ENCODE measurements at places on chromosomes 1 and 21. TPM values are rescaled to one million over a fixed set of nuclear protein-coding genes. Genes with fewer than 3 reads are reported as not detected.

DNA sequence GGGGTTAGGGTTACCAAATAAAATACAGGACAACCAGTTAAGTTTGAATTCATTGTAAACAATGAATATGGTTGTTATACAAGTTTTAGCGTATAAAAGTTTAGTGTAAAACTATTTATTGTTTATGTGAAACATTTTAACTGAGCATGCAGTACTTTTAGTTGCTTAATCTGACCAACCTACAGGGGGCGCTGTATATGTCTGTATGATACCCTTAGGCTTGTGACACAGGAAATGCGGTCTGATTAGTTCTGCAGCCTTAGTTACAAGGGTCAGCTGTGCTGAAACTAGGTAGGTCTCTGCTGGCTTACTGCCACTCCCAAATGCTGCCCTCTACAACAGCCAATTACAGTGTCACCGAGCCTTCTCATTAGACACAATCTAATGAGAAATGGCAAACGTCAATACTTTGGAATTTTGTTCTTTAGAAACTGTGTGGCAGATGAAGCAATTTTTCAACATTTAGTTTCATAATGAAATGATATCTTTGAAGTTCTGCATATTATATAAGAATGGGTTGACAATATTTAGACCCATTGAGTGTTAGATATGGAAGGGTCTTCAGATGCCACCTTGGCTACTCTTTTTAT is 56.2 kb downstream of the NTNG1 start:
- no peak overlapping the region for H3K27ac ChIP-seq
- H3K27me3 ChIP-seq = no peaks in the 10 kb centered on the region
- no peak overlapping the region for H3K4me3 ChIP-seq
- no peaks in the 10 kb centered on the region for H3K36me3 ChIP-seq
- peak; percentile 32 for DNase-seq

The ZBTB21 gene
- 20.4 TPM for total RNA-seq

- DNase-seq = no peak
- no peak overlapping the region for H3K27ac ChIP-seq
- no peaks in the 10 kb centered on the region for H3K4me1 ChIP-seq
- H3K4me3 ChIP-seq = no peak overlapping the region
Observed at GRCh38 chr1:186511761-186512637, 51.1 kb upstream of the PDC start.

DNA sequence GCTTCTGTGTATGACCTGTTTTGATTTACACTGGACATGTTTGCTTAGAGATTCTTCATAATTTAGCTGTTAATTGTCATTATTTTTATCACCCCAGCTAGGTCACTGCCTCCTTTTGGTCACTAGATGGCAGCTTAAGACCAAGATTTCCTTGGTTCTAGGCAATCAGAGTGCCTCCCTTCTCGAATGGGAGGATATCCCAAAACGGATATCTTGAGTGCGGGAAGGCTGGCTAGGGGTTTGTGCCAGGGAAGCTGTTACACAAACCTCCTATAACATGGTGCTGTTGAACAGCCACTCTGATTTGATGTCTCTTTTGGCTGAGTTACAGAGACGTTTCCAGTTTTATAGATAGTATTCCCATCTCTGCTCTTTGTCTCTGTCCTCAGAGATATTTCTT is 283.5 kb downstream of the S1PR1 start:
- no peak for DNase-seq
- H3K4me1 ChIP-seq = no peaks in the 10 kb centered on the region
- H3K27ac ChIP-seq = no peak overlapping the region
- no peak overlapping the region for H3K4me3 ChIP-seq

The OR2L8 gene
- not detected for total RNA-seq

The GSTM2 gene
- total RNA-seq = 242 TPM

The OR6N1 gene
- total RNA-seq = not detected

The BCL2L15 gene
- total RNA-seq = 249 TPM

GRCh38 chr21:35134309-35134708 is 85.2 kb upstream of the RUNX1 start:
- DNase-seq = no peak
- H3K27ac ChIP-seq = no peak overlapping the region
- no peaks in the 10 kb centered on the region for H3K36me3 ChIP-seq
- H3K27me3 ChIP-seq = no peaks in the 10 kb centered on the region
- no peaks in the 10 kb centered on the region for H3K4me1 ChIP-seq

DNA sequence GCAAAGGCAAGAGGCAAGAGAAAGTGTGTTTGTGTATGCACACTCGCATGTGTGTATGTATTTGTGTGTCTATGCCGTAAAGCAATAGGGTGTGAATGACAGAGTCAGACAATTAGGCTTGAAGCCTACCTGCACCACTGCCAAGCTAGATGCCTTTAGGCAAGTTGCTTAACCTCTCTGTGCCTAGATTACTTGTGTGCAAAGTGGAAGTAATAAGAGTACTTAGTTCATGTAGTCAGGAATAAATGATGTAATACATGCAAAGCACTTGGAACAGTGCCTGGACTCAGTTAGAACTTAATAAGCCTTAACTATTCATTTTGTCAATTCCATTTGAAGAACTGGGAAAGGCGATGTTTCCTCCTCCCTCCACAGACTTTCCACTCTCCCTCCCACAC is 31.7 kb downstream of the LAMB3 start:
- peaks cover 31% of the 10 kb centered on the region for H3K36me3 ChIP-seq
- no peaks in the 10 kb centered on the region for H3K4me1 ChIP-seq
- no peak for DNase-seq
- no peaks in the 10 kb centered on the region for H3K27me3 ChIP-seq

DNA sequence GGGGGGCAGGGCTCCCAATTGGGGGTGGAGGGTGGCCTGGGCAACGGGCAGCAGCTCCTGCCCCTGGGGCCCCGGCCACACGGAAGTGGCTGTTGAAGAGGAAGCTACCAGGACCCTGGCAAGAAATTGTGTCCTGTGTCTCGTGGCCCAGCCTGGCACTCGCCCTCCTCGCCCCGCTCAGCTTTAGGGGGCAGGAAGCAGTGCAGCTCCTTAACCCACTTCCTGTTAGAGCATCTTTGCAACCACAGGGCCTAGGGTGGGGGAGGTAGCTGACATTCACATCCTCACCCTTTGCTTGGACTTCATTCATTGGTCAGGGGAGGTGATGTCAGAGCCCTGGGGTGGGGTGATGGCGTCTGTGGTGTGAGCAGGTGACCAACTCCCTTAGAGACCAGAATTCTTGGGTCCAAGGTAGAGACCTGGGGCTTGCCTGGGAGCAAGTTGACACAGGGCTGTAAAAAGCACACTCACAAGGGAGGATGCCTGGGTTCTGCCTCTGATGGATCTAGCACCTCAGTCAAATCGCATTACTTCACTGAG is at the start of gene ARHGAP30:
ARHGAP30 (minus strand) TSS at position 161 of the 540 bp plus-strand sequence. CDS start 267 bp downstream, outside the sequence.
- no peaks in the 10 kb centered on the region for H3K36me3 ChIP-seq
- no peaks in the 10 kb centered on the region for H3K4me1 ChIP-seq
- peak within 1 kb of the TSS; percentile 80 for H3K27ac ChIP-seq
- peak within 1 kb of the TSS; percentile 70 for H3K4me3 ChIP-seq

All from Peyer's patch (tissue), 4 donors.